ENCODE measurements at places on chromosomes 7 and 10.

DNA sequence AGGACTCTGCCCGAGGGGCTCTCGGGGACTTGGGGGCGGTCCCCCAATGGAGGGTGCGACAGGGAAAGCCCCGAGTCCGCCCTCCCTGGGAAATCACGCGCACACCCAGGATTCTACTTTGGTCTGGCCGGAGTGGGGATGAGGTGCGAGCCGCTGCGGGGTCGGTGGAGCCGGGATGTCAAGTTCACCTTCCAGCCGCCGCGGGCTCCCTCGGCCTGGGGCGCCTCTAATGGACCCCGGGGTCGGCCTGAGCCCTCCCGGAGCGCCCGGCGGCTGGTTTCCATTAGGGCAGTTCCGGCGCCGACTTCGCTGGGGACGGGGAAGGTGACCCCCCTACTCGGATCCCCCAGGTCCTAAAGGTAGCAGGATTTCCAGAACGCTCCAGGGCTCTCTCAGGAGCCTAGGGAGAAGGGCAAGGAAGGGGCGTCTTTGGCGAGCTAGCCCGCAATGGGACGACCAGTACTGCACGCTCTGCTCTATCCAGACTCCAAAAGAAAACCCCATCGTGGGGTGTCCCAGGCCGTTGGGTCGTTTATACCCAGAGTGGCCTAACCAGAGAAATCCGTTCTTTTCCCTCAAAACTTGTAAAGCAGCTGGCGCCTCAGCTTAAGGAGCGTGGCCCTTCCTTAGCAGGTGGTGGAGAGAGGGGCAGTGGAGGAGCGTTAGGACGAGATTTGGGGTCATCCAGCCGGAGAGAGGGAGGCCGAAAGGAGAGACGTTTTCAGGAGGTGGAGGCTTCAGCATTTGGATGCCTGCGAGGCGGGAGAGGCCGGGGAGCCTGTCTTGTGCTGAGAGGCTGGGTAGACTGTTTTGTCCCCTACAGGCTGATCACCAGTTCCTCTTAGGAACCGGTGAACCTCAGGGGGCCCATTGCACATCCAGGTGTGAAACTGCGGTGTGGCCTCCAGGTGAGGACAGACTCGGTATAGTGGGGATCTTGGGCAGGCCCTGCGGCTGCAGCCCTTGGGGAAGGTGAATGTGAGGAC is 860 bp upstream of the WDR86 start:
- DNase-seq, result no peak

GRCh38 chr7:22758576-22758975 is 31.6 kb downstream of the IL6 start:
- no peak for DNase-seq

DNA sequence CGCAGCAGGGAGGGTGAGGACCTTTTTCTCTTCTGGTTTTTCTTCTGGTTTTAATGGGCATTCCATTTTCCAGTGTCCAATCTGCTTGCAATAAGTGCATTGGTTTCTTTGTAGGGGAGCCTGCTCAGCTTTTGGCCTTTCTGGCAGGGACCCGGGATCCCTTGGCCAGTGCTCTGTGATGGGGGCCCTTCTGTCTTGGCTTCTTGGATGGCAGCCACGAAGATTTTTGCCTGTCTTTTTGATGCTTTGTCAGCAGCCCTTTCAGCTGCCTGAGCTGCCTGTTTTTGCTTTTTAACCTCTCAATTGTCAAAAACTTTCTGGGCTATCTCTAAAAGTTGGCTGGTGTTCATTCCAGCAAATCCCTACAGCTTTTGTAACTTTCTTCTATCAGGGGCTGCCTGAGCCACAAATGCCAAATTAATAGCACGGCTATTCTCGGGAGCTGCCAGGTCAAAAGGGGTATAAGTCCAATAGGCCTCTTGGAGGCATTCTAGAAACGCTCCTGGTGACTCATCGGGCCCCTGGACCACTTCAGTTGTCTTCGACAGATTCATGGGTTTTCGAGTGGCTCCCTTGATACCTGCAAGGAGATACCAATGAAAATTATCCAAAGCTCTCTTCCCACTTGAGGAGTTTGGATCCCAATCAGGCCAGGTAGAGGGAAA is 179.9 kb upstream of the MBL2 start:
- no peak for DNase-seq

- DNase-seq, result no peak
These were observed 23.7 kb downstream of the PARP12 start for GRCh38 chr7:140039066-140039465.

DNA sequence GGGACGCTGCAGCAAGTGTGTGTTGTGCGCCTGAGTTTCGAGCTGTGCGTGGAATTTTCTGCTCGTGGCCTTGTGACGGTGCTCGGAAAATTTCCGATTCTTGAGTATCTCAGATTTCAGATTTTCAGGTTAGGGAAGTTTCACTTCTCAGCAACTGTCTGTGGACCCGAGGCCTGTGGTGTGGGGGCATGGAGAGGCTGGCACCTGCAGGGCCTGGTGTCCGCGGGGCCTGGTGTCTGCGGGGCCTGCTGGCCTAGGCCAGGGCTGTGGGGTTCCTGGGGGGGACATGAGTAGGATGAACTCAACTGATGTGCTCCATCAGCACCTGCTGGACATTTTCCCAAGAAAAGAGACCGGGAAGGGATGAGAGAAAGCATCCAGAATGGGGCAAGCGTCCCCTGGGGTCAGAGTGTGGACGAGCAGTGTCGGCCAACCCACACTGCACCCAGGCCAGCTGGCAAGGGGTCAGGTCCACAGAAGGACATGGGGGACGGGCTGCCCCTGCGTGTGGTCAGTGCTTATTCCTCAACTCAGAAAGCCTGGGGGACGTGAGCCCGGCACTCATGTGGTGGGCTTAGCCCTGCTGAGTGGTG is 31.3 kb upstream of the SHH start:
- DNase-seq, result no peak

DNA sequence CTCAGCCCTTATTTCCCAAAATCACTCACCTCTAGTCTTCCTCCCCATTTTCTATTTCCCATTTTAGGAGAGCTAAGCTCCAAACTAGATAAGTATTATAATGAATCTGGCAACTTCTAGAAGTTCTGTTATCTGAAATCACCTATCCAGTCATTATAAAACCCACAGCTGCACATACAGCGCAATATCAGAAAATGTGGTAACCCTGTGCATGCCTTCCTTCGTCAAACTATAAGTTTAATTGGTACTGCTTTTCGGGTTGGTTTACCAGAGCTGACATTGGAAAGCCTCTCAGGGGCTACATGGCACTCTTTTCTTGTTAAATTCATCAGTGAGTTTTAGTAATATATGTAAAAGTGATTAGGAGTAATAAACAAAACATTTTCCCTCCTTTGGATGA is 1.6 kb downstream of the LAMB4 start:
- DNase-seq, result no peak

- DNase-seq, result no peak
These were observed 213.1 kb upstream of the FRMD4A start for GRCh38 chr10:14543904-14544210.

DNA sequence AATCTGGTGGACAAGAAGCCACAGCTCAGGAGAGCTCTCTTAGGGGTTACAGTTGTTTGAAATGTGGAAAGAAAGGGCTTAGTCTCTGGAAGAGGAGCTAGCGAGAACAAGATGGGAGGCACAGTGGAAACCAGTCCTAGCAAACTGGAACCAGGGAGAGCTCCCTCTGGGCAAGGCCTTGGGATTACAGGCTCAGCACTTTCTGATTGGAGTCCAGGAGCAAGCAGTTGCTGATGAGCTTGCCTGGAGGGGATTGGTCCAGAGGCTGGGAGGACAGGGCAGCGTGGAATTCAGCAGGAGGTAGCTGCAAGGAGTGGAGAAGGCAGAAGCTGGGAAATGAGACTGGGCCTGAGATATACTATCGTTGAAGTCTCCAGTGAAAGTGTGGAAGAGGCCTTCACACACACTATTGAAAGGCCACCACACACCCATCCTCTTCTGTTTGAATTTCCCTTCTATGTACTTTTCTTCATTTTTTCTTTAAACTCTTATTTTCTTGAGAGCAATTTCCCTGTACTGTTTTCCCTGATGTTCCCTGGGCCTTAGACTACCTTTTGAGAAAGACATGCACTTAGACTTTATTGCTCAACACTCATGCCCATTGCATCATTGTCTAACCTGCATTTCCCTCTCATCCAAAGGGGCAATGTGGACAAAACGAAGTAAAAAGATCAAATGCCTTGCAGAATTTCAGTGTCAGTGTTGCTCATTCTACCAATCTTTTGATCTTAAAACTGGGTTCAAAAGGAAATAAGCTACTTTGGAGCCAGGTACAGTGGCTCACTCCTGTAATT is 57.8 kb upstream of the LANCL2 start:
- no peak for DNase-seq

- peak; percentile 6 for DNase-seq
These were observed 60.9 kb upstream of the CHRM2 start for GRCh38 chr7:136807598-136807997.

DNA sequence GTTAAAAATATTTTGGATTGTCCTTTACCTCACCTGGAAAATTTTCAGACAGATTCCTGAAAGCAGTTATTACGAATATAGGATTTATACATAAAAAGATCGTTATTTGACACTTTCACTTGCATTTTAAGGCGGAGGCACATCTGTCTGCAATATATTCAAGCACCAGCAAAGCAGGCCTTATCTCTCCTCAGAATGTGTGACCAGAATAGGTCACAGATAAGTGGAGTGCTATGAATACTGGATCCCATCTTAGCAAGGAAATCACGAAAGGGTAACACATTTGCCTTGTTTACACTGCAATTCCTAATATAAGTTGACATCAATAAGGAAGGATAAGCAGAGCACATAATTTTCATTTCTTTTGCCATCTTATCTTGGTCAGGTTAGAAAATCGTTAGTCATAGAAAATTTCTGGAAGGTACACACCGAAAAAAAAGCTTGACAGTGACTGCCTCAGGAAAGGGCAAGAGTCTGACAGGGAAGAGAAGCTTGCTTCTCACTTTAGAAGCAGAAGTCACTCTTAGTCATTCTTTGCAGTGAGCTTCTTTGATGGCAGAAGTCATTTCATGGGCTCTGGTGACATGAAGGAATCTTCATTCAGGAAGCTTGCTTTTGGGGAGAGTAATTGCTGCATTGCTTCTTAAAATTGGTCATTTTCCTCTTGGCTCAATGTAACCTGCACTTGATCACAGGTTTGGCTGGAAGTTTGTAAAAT is 98.1 kb upstream of the STK17A start:
- no peak for DNase-seq

- DNase-seq, result no peak
These were observed 59.0 kb downstream of the ST7 start for GRCh38 chr7:117012284-117012683.

DNA sequence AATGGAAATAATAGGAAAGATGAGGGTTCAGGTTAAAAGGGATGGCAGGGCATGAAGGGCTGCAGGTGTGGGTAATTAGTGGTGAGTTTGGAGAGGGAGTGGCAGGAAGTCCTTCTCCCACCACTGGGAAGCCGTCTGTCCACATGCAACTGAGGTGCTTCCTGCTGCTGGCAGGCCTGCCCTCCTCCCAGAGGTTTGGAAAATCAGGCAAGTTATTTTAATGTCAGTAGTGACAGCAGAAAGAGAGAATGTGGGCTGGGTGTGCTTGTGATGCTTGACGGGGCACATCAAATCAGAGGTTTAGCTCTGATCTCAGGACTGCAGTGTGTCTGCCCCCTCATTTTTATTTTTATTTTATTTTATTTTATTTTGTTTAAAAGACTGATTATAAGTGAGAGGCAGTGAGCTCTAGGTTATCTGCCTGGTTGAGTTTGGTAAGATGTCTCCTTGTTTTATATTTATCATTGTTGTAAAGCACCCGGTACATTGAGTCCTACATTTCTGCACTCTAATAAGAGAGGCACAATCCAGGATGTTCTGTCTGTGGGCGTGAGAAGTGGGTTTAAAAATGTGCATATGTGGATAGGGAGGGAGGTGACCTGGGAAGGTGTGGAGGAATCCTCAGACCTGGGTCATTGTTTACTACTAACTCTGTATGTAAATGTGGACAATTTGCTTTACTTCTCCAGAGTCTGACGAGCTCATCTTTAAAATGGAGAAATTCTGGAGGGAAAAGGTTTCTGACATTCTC is 504.4 kb downstream of the LRMDA start:
- DNase-seq, result no peak

DNA sequence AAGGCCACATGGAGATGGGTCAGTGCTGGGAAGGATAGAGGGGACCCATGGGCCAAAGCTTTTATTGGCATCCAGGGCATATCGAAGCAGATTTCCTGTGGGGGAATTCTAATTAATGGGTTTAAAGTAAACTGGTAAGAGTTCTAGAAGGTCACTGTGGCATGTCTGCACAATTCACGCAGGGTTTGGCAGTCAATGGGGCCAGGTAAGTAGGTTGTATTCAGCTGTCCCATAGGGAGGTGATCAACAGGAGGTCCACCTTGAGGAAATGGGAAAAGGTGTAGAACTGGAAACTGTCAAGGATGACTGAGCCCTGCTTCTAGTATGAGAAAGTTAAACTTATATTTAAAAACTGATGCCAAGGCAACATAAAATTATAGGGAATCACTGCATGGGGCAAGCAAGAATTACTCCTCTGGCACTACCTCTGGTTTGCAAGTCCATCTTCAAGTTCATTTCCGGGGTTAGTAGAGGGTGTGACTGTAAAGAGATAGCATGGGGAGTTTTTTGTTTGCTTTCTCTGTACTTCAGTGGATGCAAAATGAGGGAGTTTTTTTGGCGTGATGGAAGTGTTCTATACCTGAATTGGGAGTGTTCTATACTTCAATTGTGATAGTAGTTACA is 22.5 kb downstream of the TBC1D12 start:
- no peak for DNase-seq

DNA sequence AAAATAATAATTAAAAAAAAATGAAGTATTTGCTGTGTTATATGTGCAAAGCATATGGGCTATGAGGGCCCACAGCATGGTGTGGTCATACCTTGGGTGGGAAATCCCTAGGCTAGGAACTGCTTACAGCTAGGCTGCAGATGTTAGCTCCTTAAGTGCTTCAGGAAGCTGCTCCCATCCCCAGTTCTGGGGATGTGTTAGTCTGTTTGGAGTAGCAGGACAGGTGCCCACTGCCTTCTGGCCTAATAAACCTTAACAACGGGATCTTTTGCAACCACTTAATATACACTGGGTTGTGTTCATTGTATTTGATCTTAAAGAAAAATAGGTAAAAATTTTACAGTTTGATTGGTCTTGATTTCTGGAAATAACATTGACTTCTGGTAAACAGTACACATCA is 46.3 kb downstream of the HK1 start:
- DNase-seq, result peak; percentile 54

DNA sequence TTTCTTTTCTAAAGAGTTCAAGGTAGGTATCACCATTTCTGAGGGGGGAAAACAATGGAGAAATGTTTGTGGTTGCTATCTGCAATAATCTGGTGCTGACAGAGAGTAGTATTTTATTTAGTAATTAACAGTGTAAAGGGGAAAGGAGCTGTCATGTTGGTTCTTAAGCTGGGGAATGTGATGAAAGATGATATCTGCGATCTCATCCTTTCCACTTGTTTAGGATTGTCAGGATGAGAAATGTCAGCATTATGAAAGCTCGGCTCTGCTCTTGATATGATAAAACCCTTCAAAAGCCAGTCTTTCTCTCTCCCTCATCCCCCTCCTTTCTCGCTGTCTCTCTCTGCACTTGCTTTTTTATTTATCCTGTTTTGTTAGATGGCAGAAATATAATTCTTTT is 106.1 kb downstream of the POU6F2 start:
- no peak for DNase-seq

- DNase-seq, result peak; percentile 24
These were observed 99.1 kb downstream of the SAMD9 start for GRCh38 chr7:93018716-93019115.
